CD8-positive, alpha-beta memory T cell (primary cell): ENCODE measurements at places on chromosomes 13 and 19.

GRCh38 chr19:40147693-40148347 is 43.4 kb upstream of the MAP3K10 start:
- DNase-seq, result no peak

DNA sequence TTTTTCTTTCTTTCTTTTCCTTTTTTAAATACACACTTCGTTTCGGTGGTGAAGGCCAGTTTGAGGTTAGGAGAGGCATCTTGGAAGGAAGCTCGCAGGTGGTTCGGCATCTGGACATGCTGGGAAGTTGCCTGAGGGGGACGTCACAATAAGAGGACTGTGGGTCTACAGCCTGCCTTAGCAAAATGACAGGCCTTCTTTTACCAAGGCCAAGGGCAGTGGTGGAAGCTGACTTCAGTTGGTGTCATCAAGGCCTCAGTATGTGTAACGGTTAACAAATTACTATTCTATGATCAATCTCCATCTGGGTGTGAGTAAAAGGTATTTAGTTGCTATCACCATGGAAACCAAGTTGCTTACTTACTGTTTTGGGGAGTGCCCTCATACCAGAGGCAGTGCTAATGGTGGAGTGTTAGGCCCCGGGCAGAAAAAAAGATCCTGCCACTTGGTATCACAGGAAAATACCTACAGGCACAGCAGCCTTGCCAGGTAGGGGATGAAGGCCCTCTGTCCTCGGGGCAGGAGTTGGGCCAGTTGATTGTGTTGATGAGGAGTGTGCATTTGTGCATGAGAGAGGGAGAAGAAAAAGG is 10.3 kb downstream of the ACTN4 start:
- no peak for DNase-seq

- DNase-seq, result no peak
Measured at GRCh38 chr19:501646-502045, 5.4 kb downstream of the MADCAM1 start.

DNA sequence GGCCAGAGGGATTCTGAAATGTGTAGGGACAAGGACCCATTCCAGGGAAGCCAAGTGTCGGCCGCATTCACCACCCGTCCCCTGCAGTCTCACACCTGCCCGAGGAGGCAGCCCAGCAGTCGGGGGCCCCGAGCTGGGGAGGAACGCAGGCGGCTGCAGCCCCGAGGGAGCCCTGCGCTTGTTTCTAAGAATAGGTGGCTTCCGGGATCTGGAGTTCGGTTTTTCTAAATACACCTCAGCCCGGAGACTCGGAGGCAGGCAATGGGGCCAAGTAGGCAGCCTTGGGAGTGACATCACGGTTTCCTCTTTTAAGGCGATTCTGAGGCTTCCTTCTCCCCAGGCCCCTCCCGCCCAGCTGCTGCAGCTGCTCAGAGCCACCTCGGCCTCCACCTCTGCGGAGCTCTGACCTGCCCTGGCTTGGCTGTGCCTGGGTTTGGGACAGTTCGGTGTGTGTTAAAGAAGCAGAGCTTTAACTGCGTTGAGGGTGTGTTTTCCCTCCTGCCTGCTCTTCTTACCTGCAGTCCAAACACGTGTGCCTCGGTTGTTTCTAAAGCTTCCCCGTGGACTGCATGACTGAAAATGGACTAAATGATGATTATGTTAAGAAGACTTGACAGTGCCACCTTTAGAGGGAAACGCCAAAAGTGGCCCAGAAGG is 80.5 kb downstream of the COL4A2 start:
- DNase-seq, result no peak

- DNase-seq, result no peak
Measured at GRCh38 chr13:38702669-38703068, 15.8 kb downstream of the FREM2 start.

- no peak for DNase-seq
Measured at GRCh38 chr19:42172261-42172660, 40.0 kb upstream of the POU2F2 start.

DNA sequence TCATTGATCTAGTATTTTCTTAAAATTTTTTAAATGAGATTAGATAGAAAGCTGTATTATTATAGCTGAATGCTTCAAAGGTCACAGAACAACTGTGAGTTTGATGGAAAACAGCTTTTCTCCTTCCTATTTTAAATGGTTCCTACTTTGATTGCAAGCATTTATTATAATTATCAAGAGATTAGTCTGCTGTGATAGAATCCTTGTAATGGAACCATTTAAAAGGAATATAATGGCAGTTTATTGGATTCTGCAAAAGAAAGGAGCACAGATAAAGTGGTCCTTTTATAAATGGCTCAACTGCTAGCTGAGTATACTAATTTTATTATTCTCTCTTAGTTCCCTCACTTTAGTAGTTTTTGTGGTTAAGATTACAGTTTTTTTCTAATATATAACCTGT is 87.0 kb downstream of the MAB21L1 start:
- no peak for DNase-seq

GRCh38 chr13:38785042-38785441 is 98.2 kb downstream of the FREM2 start:
- no peak for DNase-seq

DNA sequence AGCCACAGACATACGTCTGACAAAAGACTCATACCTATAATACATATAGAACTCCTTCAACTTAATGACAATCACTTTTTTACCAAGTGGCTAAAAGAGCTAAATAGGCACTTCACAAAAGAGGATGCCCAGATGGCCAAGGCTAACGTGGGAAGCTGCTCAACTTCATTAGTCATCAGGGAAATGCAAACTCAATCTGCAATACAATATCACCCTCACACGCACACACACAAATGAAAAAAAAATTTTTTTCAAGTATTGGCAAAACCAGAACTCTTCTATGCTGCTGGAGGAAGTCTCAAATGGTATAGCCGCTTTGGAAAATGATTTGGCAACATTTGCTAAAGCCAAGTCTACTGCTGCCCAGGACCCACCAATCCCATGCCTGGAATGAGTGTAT is 14.6 kb upstream of the DNMT1 start:
- no peak for DNase-seq

GRCh38 chr13:56713656-56714055 is 427.1 kb upstream of the PRR20A start:
- no peak for DNase-seq

DNA sequence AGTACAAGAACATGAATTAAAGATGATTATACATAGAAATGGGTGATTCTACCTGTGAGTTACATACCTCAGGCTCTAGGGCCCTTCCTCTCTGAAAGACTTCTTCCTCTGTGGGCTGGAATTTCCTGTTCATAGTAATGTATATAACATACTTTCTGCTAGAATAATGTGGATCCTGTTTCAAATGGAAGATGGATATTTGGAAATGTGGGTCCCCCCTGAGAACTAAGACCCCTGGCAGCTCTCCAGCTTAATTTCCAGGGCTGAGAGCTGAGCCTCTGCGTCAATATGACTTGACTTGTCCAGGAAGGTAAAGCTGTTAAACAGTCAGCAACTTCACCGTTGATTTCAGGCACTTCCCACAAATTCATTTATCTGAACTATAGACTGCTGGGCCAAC is 296.3 kb downstream of the NALCN start:
- DNase-seq, result no peak

DNA sequence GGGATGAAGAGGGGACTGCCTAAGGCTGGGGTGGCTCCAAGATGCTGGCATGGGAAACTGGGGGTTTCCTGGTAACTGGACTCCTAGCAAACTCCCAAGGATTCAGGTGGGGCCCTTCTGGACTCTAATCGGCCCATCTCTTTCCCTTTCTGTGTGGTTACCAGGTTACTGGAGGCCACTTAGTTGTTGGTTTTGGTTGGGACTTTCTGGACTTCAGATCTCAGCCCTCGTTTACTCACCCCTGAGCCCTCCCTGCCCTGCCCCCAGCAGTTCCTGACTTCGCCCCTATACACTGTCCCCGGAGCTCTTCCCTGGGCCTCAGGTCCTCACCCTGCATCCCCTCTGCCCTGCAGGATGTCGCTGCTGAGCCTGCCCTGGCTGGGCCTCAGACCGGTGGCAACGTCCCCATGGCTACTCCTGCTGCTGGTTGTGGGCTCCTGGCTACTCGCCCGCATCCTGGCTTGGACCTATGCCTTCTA is 328 bp downstream of the CYP4F12 start:
- DNase-seq, result no peak

- no peak for DNase-seq
Measured at GRCh38 chr13:81987677-81988357, 1646.9 kb upstream of the SPRY2 start.

DNA sequence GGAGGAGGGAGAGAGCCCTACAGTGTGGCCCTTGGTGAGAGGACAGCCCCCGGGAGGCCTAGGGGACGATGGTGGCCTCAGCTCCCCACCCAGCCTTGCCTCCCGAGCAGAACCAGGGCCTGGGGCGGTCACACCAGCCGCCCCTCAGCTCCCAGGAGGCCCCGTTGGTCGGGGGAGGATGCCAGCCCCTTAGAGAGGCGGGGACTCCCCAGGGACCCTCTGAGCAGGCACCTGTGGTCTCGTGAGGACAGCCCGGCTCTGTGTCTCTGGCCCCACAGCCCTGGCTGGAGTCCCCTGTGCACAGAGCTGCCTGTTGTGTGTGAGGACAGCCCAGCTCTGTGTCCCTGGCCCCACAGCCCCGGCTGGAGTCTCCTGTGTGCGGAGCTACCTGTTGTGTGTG is 158.8 kb downstream of the KDM4B start:
- no peak for DNase-seq

DNA sequence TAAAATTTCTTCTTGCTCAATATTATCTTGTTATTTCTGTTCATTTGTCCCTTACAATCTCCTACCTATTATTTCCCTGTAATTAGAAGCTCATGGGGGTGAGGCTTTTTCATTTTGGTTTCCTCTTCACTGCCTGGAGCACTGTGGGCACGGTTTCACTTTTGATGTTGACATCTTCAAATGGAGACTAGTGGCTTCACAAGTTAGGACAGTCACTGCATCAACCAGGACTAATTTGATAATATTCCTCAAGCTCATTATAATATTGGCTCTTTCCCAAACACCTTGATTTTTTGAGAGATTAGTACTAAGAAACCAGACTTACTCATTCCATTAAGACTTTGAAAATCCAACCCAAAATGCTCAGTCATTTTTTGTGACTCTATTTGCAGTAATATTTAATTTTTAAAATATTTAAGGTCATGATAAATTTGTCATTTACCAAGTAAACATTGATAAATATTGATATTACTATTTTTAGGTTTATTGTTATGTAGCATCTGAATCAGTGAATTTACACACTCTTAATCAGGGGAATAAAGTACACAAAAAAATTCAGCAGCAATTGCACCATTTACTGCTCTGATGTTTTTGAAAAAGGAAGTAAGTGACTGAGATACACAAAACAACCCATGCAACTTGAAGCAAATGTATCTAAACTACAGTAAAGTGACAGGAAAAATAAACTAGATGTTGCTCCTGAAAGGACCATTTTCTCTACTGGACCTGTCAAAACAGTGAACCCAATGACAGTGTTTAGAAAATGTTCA is 28.8 kb upstream of the RCBTB2 start:
- no peak for DNase-seq

GRCh38 chr19:1868971-1869370 is 5.6 kb upstream of the KLF16 start:
- no peak for DNase-seq

GRCh38 chr19:33022472-33023116 is 42.1 kb downstream of the RHPN2 start:
- DNase-seq, result no peak

DNA sequence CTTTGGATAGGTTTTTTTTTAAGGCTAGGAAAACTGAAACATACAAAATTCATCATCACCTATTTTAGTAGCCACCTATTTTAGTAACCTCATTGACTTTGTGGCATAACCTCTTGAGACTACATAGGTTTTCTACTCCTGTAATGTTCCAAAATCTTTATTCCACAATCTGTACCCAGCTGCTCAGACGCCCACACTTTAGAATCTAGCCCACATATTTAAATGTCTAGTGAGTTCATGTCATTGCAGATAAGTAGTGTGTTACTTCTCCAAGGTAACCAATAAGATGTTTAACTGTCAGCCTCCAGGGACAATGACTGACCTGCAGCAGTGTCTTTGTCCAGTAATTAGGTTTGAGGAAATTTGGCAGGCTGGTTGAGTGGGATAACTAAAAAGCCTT is 330.2 kb downstream of the MZT1 start:
- no peak for DNase-seq

DNA sequence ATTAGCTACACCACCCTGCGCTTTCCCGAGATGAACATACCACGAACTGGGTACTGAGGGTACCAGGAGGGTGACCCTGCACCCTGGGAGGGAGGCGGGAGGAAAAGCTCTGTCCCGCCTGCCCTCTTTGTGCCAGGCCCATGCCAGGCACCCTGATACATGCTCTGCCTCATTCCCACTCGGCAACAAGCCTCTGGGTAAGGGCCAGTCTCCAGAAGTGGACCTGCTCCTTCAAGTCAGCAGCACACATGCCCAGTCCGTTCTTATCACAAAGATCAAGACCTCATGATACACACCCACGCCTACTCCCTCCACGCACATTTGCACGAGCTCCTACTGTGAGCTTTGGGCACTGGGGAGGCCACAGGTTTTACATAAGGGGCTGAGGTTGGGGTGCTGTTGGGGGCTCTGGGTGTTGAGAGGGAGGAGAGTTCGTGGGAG is 2.0 kb upstream of the FFAR1 start:
- DNase-seq, result no peak

- DNase-seq, result no peak
Measured at GRCh38 chr19:47765523-47766358, 12.8 kb upstream of the SELENOW start.

- no peak for DNase-seq
Measured at GRCh38 chr13:51502153-51502651, 49.4 kb upstream of the INTS6 start.

GRCh38 chr19:49875177-49875576 is 2.0 kb downstream of the AKT1S1 start:
- no peak for DNase-seq

- DNase-seq, result no peak
Measured at GRCh38 chr19:1859331-1859781, 4.0 kb downstream of the KLF16 start.

- DNase-seq, result no peak
Measured at GRCh38 chr13:29889111-29889510, 38.7 kb upstream of the UBL3 start.

DNA sequence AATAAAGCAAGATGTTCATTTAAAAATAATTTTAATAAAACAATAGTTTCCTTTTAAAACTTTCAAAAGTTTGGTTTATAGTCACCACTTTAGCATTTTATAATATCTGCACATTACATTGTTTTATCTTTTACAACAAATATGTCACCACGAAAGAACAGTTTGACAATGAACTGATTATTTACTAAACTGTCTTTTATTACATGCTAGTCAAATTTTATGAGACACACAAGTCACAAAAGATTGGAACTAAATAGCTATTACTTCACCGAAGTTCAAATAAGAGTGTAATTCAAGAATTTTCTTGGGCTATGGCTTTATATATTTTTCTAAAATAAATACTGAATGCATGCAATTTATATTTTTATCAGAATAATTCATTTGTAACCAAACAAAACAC is 57.5 kb upstream of the EEF1AKMT1 start:
- no peak for DNase-seq

DNA sequence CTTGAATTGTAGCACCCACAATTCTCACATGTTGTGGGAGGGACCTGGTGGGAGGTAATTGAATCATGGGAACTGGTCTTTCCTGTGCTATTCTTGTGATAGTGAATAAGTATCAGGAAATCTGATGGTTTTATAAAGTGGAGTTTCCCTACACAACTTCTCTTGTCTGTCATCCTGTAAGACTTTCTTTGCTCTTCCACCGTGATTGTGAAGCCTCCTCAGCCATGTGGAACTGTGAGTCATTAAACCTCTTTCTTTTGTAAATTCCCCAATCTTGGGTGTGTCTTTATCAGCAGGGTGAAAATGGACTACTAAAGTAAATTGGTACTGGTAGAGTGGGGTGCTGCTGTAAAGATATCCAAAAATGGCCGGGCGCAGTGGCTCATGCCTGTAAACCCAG is 215.6 kb downstream of the LIG4 start:
- DNase-seq, result no peak
